ENCODE measurements at places on chromosomes 4 and X.

DNA sequence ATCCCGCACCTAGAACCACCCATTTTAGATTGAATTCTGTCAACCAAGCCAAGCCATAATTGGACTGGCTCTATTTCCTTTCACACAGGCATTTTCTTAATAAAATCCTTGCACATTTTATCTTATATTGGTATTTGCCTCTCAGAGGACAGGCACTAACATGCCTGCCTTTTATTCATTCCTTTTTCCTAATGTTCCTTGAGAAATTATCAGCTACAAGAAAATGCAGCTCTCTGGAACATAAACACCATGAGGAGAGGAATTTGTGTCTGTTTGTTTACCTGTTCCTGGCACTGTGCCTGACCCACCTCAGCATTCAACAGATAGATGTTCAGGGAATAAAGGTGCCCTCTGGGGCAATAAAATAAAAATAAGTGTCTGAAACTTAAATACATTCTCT lies 116.2 kb downstream of the PDHA2 start:
- DNase-seq, result no peak

GRCh38 chr4:100177126-100177525 lies 13.1 kb downstream of the DDIT4L start:
- DNase-seq, result no peak

- DNase-seq, result no peak
Observed at GRCh38 chrX:129726307-129727111, 12.3 kb upstream of the XPNPEP2 start.

- no peak for DNase-seq
Observed at GRCh38 chr4:148341980-148342800, 100.0 kb downstream of the NR3C2 start.

DNA sequence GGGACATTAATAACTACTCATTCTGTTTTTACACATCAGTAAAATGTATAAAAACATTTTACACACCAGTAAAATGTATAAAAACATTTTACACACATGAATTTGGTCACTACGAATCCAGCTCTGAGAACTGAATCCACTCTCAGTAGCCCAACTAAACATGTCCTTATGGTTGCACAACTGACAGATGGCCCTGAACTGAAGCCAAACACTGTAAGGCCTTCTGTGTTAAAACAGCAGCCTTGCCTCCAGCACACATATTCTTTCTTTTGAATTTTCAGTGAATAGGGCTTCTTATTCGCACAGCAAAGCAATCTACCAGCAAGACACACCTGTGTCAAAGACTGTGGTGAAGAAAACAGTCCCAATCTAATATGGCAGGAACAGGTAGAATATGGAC lies 169.9 kb upstream of the FMR1 start:
- DNase-seq, result no peak

DNA sequence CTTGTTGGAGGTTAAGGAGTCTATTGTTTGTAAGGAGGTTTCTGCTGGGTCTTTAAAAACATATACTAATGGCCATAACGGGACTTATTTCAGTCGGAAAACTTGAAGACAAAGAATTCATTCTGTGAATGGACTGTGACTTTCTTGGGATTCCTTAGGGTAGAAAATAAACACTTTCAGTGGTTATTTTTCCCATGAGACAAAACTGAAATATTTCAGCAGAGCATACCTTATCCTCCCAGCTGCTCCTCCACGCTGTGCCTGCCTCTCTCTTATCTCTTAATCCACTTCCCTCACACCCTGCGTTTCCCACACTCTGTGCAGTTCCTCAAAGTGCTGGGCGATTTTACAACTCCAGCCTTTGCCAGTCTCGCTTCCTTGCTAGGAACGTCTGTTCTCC lies 47.1 kb upstream of the SORBS2 start:
- DNase-seq, result no peak

DNA sequence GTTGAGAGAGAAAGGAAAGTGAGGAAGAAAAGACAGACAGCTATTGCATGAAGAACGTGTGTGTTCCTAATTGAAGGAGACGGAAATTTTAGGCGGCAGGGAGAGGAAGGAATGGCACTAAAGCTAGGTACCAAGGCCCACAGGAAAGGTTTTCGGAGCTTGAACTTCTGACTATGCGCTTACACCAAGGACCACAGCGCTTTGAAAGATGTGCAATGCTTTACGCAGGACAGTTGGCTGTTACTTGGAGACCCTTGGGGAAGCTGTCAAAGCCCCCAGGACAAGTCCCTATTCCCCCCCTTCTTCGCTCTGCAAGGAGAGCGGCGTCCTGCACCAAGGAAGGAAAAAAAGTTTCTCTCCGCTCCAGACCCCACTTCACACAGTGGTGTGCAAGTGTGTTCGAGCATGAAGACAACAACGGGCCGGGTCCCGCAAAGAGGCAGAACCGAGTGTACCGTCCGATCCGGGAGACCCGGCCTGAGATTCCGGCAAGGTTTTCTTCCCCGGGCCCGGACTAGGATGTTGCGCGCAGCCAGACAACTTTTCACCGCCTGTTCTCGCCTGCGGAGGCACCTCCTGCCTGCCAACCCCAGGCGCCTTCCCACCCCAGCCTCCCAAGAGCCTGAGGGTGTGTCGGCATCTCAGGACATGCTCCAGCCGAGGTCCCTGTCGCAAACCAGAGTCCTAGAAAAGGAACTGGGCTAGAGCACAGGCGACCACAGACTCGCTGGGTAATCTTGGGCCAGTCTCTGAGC lies 896 bp downstream of the KDR start:
- no peak for DNase-seq

DNA sequence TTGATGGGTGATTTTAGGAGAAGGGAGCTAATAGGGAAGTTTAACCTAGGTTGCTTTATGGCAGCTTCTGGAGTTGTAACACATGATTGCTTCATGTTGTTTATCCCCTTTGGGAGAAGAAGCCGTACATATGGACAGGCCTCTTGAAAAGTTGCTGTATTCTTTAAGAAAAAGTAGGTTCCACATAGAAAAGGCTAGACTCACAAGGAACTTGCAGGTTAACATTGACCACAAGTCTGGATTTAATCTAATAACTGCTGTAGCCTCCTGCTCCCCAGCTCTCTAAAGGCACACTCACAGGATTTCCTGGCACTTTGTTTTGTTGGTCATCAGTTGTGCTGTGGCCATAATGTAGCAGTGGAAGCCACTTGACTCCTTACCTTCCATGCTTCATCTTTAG lies 19.7 kb downstream of the FNIP2 start:
- DNase-seq, result no peak

DNA sequence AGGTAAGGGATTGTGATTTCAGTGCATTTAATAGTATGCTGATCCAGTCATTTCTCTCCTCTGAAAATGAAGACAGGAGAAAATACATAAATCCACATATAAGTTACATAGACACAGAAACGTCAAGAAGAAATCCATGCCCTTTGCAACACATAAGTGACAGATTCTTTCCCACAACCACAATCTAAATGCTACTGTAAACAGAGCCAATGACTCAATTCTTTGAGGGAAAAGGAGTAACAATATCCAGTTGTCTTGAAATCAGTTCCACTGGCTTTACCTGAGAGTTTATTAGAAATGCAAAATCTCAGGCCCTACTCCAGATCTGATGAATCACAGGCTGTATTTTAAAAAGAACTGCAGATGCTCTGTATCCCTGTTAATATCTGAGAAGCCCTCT lies 66.4 kb downstream of the ARAP2 start:
- no peak for DNase-seq

All from MM.1S (cell line).